ENCODE measurements at places on chromosomes 1 and 21. TPM values are rescaled to one million over a fixed set of nuclear protein-coding genes. Genes with fewer than 3 reads are reported as not detected.

Gene LCE2A
- polyA plus RNA-seq, result not detected

DNA sequence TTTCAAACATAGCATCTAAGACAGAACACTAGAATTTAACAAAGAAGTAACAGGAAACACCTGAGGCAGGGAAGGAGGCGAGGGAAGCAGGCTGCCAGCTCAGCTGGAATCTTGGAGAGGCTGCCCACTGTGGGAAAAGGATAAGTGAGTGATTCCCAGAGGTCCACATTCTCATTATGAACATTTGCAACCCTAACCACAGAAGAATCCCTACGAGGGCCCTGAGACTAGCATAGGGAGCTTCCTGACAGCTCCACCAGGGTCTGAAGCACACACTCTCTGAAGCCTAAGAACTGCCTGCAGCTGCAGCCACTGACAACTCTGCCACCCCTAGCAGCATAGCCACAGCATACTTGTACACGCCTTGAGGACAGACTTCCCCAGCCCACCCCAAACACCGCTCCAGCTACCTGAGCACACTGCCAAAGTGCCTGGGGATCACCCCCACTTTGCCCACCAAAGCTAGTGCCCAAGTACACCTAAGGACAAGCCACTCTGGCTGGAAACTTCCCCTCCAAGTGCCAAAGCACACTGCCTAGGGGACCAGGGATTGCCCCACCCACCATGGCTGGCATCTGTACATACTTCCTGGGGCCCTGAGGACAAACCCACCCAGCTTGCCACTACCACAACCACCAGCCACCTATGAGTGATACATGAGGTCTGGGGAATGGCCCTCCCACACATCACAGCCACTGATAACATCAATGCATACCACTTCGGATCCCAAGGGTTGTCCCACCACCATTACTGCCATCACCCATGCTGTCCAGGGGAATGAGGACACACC is 76.6 kb upstream of the GUCA2A start:
- DNase-seq, result no peak

DNA sequence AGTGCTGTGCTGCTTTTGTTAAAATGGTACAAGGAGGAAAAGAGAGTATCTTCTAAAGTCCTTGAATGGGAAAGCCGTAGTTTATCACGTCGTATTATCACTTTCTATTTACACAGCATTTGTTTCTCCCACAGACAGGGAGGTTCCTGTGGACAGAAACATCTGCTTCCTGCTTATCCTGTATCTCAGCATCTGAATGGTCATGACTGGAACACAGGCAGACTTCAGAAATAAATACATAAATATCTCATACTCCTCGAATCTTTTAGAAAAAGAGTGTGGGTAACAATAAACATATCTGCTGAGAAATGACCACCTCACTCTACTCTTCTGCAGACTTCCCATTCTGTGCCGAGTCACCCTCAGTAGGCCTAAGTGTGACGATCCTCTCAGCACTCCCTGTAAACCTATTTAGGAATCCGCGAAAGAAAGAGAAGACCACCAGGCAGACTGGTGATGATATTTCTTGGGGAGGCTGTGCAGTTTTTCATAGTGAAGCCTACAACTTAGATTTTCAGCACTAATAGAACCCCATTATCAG is 393.5 kb downstream of the SMYD3 start:
- DNase-seq, result no peak

- no peak for DNase-seq
These were observed at the start of gene LRRC7 for GRCh38 chr1:69567652-69568420. LRRC7 (plus strand) TSS chr1:69567922; CDS start chr1:69568640, 718 bp downstream.

DNA sequence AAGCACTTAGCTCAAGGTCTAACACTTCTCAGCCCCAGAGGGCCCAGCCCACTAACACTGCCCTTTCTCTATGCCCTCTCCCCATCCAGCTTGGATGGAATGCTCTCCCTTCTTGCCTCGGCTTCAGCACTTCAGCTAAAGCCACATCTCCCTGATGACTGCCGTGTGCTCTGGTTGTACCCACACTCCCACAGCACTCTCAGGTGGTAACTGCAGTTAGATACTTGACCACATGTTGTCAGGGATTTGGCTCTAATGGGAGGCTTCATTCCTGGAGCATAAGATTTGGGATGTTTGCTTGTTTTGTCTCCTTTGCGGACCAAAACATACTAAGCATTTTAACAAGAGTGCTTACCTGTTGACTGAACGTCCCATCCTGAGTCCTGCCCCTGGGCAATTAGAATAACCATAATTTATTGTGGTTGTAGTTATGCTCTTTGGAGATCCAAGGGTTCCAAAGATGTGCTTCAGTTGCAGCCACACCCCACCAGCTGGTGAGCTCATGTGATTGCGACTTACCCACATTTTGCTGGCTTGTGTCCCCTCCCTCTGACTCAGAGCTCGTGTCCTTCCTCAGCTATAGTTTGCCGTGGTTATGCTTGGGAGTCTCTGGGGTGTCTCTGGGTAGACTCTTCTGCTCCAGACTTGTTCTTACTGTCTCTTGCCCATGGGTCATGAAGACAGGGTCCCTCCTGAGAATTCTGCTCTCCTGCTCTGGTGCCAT is 7.7 kb upstream of the SLC26A9 start:
- DNase-seq, result no peak

DNA sequence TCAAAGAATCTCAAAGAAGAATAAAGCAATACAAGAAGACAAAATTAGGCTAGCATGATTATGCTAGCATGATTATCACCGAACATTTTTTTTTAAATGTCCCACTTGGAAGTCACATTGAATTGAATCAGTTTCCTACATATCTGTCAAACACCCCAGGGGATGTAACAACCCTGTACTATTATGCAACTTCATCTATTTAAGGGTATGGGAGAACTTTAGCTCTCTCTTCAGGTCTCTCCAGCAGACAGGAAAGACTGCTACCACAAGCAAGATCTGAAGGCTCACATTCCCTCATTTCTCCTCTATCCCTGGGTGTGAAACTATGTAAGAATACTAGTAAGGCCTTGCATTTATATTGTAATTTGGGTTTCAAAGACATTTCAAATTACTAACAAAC is 52.8 kb downstream of the EDEM3 start:
- DNase-seq, result no peak

DNA sequence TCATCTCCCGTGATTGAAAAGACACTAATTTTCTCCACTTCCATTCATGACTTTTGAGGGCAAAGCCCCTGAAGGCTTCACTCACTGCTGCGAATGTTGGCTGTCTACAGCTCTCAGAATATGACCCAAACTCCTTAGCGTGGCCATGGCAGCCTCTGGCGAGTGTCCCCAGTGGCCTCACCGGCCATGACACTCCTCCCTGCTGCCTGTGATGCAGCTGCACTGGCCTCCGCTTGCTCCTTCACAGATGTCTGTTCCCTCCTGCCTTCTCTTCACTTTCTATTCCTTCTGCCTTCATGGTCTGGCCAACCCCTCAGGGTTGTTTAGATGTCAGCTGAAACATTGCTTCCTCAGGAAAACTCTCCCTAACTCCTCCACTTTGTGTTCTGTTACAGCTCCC is 30.8 kb upstream of the PTPRF start:
- DNase-seq, result no peak
